ENCODE measurements at places on chromosomes 4 and X. TPM values are rescaled to one million over a fixed set of nuclear protein-coding genes. Genes with fewer than 3 reads are reported as not detected.

- no peak for DNase-seq
- H3K4me1 ChIP-seq, result peaks cover 6% of the 10 kb centered on the region
- H3K27me3 ChIP-seq, result no peaks in the 10 kb centered on the region
- no peaks in the 10 kb centered on the region for H3K36me3 ChIP-seq
- no peak overlapping the region for H3K27ac ChIP-seq
Measured at GRCh38 chr4:150176547-150176946, 98.3 kb downstream of the DCLK2 start.

GRCh38 chr4:145279122-145279960 is 99.0 kb upstream of the OTUD4 start:
- H3K4me1 ChIP-seq, result no peaks in the 10 kb centered on the region
- H3K27me3 ChIP-seq, result no peaks in the 10 kb centered on the region
- no peaks in the 10 kb centered on the region for H3K36me3 ChIP-seq
- H3K27ac ChIP-seq, result no peak overlapping the region
- no peak for DNase-seq
- H3K4me3 ChIP-seq, result no peak overlapping the region

DNA sequence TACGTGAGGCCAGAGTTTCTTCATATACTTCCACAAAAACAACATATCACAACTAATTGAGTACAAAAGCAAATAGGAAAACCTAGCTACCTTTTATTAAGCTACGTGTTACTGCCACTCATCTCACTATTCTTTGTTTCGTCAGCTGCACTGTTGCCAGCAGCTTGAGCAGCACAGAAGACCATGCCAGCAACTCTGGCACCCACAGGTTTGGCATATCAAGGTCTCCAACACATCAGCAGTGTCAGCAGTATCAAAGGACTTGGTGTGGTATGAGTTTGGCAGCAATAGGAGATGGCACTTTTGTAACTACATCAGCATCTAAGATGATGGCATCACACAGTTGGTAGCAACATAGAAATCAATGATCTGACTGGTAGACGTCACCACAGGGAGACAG is 30.7 kb downstream of the CDKL2 start:
- H3K36me3 ChIP-seq, result no peaks in the 10 kb centered on the region
- H3K4me1 ChIP-seq, result no peaks in the 10 kb centered on the region
- no peak overlapping the region for H3K27ac ChIP-seq

GRCh38 chrX:56268888-56269287 is 36.7 kb downstream of the KLF8 start:
- no peak for DNase-seq
- H3K27me3 ChIP-seq, result no peaks in the 10 kb centered on the region
- H3K27ac ChIP-seq, result no peak overlapping the region
- H3K36me3 ChIP-seq, result no peaks in the 10 kb centered on the region

- H3K27ac ChIP-seq, result no peak overlapping the region
- no peaks in the 10 kb centered on the region for H3K27me3 ChIP-seq
- H3K4me1 ChIP-seq, result peaks cover 8% of the 10 kb centered on the region
- no peak overlapping the region for H3K4me3 ChIP-seq
Measured at GRCh38 chr4:143225167-143225566, 40.5 kb downstream of the USP38 start.

DNA sequence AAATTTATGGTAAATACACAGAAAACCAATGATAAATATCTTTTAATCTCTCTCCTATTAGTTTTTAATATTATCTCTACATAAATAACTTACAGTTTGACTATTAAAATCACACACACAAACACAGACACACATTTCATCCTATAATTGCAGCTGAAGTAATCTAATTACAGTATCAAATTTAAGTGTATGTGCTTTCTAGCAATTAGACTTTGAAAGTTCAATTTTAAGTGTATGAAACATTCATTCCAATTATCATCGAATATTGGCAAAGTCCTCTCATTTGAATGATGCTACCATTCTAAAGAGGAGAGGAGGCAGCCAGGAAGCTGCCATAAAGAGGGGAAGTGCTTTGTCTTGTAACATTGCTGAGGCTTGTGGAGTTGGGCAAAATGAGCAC is 221.2 kb upstream of the PABPC4L start:
- no peaks in the 10 kb centered on the region for H3K27me3 ChIP-seq
- H3K27ac ChIP-seq, result no peak overlapping the region
- no peak for DNase-seq
- no peaks in the 10 kb centered on the region for H3K4me1 ChIP-seq
- H3K36me3 ChIP-seq, result no peaks in the 10 kb centered on the region

GRCh38 chrX:31353095-31353494 is 281.3 kb upstream of the FTHL17 start:
- no peaks in the 10 kb centered on the region for H3K27me3 ChIP-seq
- H3K4me1 ChIP-seq, result no peaks in the 10 kb centered on the region
- no peaks in the 10 kb centered on the region for H3K36me3 ChIP-seq
- H3K4me3 ChIP-seq, result no peak overlapping the region
- no peak overlapping the region for H3K27ac ChIP-seq

GRCh38 chrX:116236666-116237065 is 66.1 kb downstream of the AGTR2 start:
- H3K4me3 ChIP-seq, result no peak overlapping the region
- H3K4me1 ChIP-seq, result no peaks in the 10 kb centered on the region
- no peak for DNase-seq

DNA sequence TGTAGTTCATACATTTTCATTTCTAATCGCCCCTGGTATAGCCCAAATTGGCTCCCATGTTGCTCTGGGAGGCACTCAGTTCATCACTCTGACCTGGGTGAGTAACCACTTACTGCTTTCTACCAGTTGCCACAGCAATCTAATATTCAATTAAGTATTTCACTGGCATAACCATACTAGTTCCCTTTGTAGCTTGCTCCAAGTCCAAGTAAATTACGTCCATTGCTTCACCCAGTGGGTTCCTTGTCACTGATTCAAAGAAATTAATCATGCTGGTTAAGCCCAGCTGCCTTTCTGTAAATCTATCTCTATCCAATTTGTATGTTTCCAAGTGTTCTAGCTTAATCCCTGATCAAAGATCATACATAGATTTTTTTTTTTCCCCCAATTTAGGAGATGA is 92.0 kb upstream of the CBR4 start:
- H3K27me3 ChIP-seq, result no peaks in the 10 kb centered on the region
- DNase-seq, result no peak
- no peak overlapping the region for H3K4me3 ChIP-seq
- no peak overlapping the region for H3K27ac ChIP-seq
- H3K4me1 ChIP-seq, result no peaks in the 10 kb centered on the region

DNA sequence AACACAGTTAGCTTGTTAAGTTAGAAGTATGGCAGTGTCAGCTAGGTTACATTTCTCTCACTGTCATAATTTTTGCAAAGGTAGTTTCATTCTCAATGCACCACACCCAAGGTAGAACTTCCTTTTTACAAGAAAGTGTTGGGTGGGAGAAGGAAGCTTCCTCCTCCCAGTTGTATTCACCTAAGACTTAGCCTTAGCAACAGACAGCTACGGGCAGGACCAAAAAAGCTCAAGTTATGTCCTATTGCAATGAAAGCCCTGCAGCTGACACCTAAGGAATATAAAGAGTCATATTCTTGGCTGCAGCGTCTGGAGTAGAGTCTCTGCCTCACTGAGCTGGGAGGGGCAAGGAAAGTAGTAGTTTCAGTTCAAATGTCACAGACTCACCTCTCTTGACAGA is 25.1 kb upstream of the PRDM8 start:
- H3K4me1 ChIP-seq, result no peaks in the 10 kb centered on the region
- DNase-seq, result no peak
- H3K4me3 ChIP-seq, result no peak overlapping the region
- no peak overlapping the region for H3K27ac ChIP-seq
- no peaks in the 10 kb centered on the region for H3K27me3 ChIP-seq

GRCh38 chr4:152708361-152708760 is 28.6 kb upstream of the TMEM154 start:
- H3K4me3 ChIP-seq, result no peak overlapping the region

DNA sequence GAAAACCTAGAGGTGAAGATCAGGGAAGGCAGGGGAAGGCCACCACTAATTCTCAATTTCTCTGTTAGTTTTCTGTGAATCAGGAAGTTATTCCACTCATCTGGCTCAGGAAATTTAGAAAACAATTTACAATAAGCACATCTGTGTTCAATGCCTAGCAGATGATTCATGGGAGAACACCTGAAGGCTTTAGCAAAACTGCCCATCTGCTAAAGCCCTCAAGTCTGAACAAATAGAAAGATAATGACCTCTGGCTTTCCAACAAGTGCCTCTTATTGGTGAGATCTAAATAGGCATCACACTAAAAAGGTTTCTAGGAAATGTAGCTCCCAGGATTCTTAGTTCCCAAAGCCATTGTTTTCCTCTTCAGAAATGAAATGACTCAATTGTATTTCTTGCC is 122.1 kb upstream of the GNPDA2 start:
- H3K36me3 ChIP-seq, result no peaks in the 10 kb centered on the region
- H3K27me3 ChIP-seq, result no peaks in the 10 kb centered on the region
- DNase-seq, result no peak
- H3K27ac ChIP-seq, result no peak overlapping the region
- H3K4me1 ChIP-seq, result no peaks in the 10 kb centered on the region
- no peak overlapping the region for H3K4me3 ChIP-seq

GRCh38 chr4:68963374-68963773 is 11.8 kb upstream of the UGT2A3 start:
- H3K4me1 ChIP-seq, result no peaks in the 10 kb centered on the region
- no peak overlapping the region for H3K27ac ChIP-seq
- H3K36me3 ChIP-seq, result no peaks in the 10 kb centered on the region
- no peaks in the 10 kb centered on the region for H3K27me3 ChIP-seq
- no peak for DNase-seq

GRCh38 chrX:73215246-73215645 is 595 bp upstream of the NAP1L2 start:
- peak overlapping the region; percentile 39 for H3K4me3 ChIP-seq
- no peaks in the 10 kb centered on the region for H3K36me3 ChIP-seq

- H3K27me3 ChIP-seq, result no peaks in the 10 kb centered on the region
- H3K4me1 ChIP-seq, result no peaks in the 10 kb centered on the region
- H3K4me3 ChIP-seq, result no peak overlapping the region
- H3K36me3 ChIP-seq, result no peaks in the 10 kb centered on the region
- DNase-seq, result no peak
Measured at GRCh38 chr4:76546759-76547742, 112.0 kb downstream of the SHROOM3 start.

DNA sequence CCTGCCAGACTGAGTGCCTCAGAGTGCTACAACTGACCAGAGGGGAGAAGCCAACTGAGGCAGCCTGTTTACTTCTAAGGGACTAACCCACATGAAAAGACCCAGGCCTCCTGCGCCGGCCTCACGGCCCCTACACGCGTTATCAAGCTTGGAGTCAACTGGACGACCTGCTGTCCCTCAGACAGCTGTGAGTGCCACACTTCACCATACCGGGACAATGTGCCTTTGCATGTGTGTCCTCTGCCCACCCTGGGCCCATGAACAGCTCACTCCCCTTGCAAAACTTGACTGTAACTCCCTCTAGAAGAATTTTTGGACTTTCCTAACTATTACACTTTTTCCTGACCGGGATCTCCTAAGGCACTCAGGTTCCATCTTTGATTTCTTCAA is 1.8 kb downstream of the NOP14 start:
- H3K36me3 ChIP-seq, result no peaks in the 10 kb centered on the region
- no peak overlapping the region for H3K4me3 ChIP-seq
- H3K27me3 ChIP-seq, result no peaks in the 10 kb centered on the region
- H3K4me1 ChIP-seq, result no peaks in the 10 kb centered on the region
- no peak overlapping the region for H3K27ac ChIP-seq
- DNase-seq, result no peak

DNA sequence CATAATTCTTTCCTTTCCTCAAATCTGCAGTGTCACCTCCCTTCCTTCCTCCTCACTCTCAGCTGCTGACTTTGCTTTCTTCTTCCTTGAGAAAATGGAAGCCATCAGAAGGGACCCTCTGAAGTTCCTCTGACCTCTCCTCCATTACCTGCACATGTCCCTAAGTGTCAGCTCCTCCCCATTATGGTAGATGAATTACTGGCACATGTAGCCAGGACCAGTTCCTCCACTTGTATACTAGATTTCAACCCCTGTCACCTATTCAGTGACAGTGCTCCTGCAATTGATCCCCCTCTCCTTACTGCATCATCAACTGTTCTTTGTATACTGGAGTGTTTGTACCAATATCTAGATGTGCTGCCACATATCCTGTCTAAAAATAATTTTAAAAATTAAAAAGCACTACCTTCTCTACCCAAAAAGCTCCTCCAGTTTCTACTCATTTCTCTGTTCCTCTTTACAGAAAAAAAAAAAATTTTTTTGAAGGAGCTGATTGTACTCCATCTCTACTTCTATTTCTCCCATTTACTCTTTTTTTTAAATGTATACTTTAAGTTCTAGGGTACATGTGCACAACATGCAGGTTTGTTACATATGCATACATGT is 78.6 kb downstream of the CLCN5 start:
- no peak overlapping the region for H3K4me3 ChIP-seq
- no peaks in the 10 kb centered on the region for H3K36me3 ChIP-seq
- no peak for DNase-seq
- H3K27ac ChIP-seq, result no peak overlapping the region
- H3K27me3 ChIP-seq, result no peaks in the 10 kb centered on the region

GRCh38 chr4:138935-139334 is 14.6 kb downstream of the ZNF718 start:
- no peak overlapping the region for H3K4me3 ChIP-seq
- H3K36me3 ChIP-seq, result no peaks in the 10 kb centered on the region
- no peaks in the 10 kb centered on the region for H3K27me3 ChIP-seq

- no peak for DNase-seq
- H3K4me1 ChIP-seq, result no peaks in the 10 kb centered on the region
- no peak overlapping the region for H3K27ac ChIP-seq
- H3K4me3 ChIP-seq, result no peak overlapping the region
Measured at GRCh38 chr4:127209580-127210095, 423.1 kb upstream of the INTU start.

- no peak overlapping the region for H3K27ac ChIP-seq
- no peaks in the 10 kb centered on the region for H3K27me3 ChIP-seq
- H3K4me1 ChIP-seq, result no peaks in the 10 kb centered on the region
- no peak overlapping the region for H3K4me3 ChIP-seq
- DNase-seq, result no peak
- H3K36me3 ChIP-seq, result no peaks in the 10 kb centered on the region
Measured at GRCh38 chrX:119738742-119739141, 19.6 kb upstream of the SOWAHD start.

Gene USP26
- total RNA-seq, result not detected

Gene POF1B
- total RNA-seq, result 0.26 TPM

Gene HSFX2
- total RNA-seq, result not detected

Gene SAGE1
- not detected for total RNA-seq

Gene GAB3
- total RNA-seq, result 2.9 TPM
